ENCODE measurements at places on chromosomes 5 and 9. TPM values are rescaled to one million over a fixed set of nuclear protein-coding genes. Genes with fewer than 3 reads are reported as not detected.

PPP2R2B gene
- total RNA-seq: 13.2 TPM

DNA sequence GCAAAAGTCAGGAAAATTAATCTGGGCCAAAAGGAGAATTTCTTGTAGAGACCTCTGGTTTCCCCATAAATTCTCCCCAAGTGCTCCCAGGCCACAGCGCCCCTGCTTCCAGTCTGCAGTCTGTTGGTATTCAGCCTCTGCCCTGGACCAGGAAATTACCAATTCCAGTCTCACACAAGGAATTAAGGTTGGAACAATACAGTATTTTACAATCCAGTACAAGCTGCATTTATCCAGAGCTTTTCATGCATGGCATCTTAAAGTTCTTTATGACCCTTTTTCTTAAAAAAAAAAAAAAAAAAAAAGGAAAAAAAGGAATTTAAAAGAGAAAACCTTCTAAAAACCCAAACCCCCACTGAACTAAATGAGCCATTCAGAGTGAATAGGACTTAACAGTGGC, 139.6 kb upstream of the RANBP3L start:
- H3K4me1 ChIP-seq: peaks cover 51% of the 10 kb centered on the region
- DNase-seq: no peak
- H3K27me3 ChIP-seq: peaks cover under 1% of the 10 kb centered on the region
- 0 out of 2 replicates have a peak, but pooled peaks cover 2% of the 10 kb centered on the region for H3K36me3 ChIP-seq
- no peak overlapping the region for H3K27ac ChIP-seq

- H3K27me3 ChIP-seq: peaks cover 44% of the 10 kb centered on the region
- DNase-seq: no peak
- no peak overlapping the region for H3K27ac ChIP-seq
- peaks cover 17% of the 10 kb centered on the region for H3K4me1 ChIP-seq
Observed at GRCh38 chr5:154465169-154465568, 12.9 kb downstream of the HAND1 start.

DNA sequence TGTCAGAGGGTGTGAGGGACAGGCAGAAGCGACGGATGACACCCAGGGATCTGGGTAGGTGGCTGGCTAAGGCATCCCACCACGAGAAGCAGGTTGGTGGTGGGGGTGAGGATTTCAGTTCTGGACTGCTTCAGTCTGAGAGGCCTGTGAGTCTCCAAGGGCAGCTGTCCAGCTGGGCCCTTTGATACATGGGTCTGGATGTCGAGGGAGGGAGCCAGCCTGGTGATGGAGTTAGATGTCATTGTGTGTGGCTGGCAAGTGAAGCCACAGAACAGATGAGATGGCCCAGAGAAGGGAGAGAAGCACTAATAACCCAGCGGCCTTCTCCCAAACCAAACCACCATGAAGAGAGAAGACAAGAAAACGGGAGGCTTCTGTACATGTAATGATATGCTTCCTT, 11.1 kb downstream of the MED27 start:
- DNase-seq: no peak
- no peak overlapping the region for H3K4me3 ChIP-seq
- no peaks in the 10 kb centered on the region for H3K36me3 ChIP-seq
- H3K27me3 ChIP-seq: no peaks in the 10 kb centered on the region

DNA sequence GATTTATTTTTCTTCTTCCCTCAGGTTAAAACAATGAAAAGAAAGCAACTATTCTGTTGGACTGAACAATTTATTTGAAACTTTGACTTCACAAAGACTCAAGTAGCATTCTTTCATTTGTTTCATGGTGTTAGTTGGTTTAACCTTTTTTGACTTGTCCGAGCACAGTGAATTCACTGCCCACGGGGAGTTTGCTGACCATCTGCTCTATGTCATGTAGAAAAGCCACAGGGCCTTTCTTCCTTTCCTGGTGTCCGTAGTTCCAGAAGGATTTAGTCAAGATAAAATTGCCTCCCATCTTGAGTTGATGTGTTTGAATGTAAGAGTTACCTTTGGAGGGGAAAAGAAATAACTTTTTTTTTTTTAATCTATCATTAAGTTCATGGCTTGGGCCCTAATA, 55.1 kb upstream of the ZNF608 start:
- no peak for DNase-seq
- no peaks in the 10 kb centered on the region for H3K27me3 ChIP-seq
- H3K27ac ChIP-seq: no peak overlapping the region
- no peaks in the 10 kb centered on the region for H3K36me3 ChIP-seq

- peaks cover 16% of the 10 kb centered on the region for H3K27me3 ChIP-seq
- H3K36me3 ChIP-seq: no peaks in the 10 kb centered on the region
- H3K4me1 ChIP-seq: no peaks in the 10 kb centered on the region
- H3K27ac ChIP-seq: no peak overlapping the region
- DNase-seq: no peak
Observed at GRCh38 chr5:135313405-135313804, 85.6 kb downstream of the MACROH2A1 start.

GABBR2 gene
- 0.92 TPM for total RNA-seq

ASS1 gene
- total RNA-seq: 95.7 TPM

CWC27 gene
- 40.5 TPM for total RNA-seq

ENHO gene
- 27.9 TPM for total RNA-seq

- H3K4me1 ChIP-seq: no peaks in the 10 kb centered on the region
- no peak overlapping the region for H3K4me3 ChIP-seq
- H3K27ac ChIP-seq: no peak overlapping the region
- no peak for DNase-seq
- H3K36me3 ChIP-seq: no peaks in the 10 kb centered on the region
Observed at GRCh38 chr5:135116160-135116561, 82.1 kb upstream of the PITX1 start.

- H3K4me3 ChIP-seq: no peak overlapping the region
- H3K36me3 ChIP-seq: no peaks in the 10 kb centered on the region
- peaks cover 22% of the 10 kb centered on the region for H3K4me1 ChIP-seq
- no peak overlapping the region for H3K27ac ChIP-seq
- DNase-seq: no peak
- no peaks in the 10 kb centered on the region for H3K27me3 ChIP-seq
Observed at GRCh38 chr9:90365666-90366065, 277.0 kb downstream of the DIRAS2 start.

GRCh38 chr5:175162036-175162435, 281.9 kb downstream of the DRD1 start:
- H3K4me1 ChIP-seq: no peaks in the 10 kb centered on the region
- no peaks in the 10 kb centered on the region for H3K27me3 ChIP-seq
- no peak overlapping the region for H3K27ac ChIP-seq

GRCh38 chr5:56164376-56164775, 68.8 kb downstream of the ANKRD55 start:
- H3K4me3 ChIP-seq: no peak overlapping the region
- H3K27me3 ChIP-seq: no peaks in the 10 kb centered on the region
- H3K27ac ChIP-seq: no peak overlapping the region
- no peak for DNase-seq
- H3K4me1 ChIP-seq: peaks cover 23% of the 10 kb centered on the region
- no peaks in the 10 kb centered on the region for H3K36me3 ChIP-seq

DNA sequence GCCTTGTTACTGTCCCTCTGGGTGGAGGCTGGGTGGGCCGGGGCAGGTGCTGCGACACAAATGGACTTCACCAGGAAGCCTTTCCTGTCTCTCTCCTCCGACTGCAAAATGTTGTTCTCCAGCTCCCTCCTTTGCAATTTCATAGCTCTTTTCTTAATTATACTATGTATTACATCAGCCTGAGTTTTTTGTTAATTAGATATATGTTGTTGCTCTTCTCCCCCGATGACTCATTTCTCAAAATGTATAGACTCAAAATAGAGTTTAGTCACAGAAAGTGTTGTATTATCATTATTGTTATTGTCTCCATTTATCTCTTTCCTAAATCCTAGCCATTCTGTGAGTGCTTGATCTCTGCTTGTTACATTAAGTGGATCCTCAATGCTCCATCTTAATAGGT, 122.4 kb upstream of the OSMR start:
- H3K36me3 ChIP-seq: no peaks in the 10 kb centered on the region
- H3K4me3 ChIP-seq: no peak overlapping the region
- no peaks in the 10 kb centered on the region for H3K27me3 ChIP-seq

DNA sequence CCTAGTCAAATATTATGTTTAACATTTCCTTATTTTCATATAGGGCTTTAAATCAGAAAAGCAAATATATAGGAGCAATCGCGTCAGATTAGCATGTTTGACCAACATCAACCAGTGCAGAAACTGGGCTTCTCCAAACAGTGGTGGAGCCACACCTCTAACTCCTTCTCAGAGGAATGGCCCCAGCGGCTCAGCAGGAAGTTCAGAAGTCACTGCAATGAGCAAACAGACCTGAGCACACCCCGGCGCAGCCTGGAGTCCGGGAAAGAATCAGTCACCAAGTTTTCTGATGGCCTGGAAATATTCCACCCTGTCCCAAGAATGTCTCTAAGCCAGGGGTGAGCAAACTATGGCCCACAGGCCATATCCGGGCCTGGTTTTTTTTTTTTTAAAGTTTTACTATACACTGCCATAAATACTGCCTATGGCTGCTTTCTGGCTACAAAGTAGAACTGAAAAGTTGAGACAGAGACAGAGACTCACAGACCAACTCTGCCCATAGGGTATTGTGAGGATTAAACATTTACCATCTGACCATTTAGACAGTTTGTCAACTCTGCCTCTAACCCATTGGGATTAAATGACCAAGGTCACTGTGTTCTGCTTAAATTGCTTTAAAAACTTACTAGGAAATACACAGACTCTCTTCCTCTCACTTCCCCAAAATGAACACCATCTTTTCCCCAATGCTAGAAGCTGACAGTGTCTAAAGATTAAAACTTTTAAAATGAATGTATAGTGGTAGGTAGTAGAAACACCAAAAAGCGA, 5.4 kb downstream of the GOLM1 start:
- H3K27ac ChIP-seq: peak overlapping the region; percentile 28
- H3K4me3 ChIP-seq: no peak overlapping the region
- peaks cover 41% of the 10 kb centered on the region for H3K4me1 ChIP-seq
- peaks cover 7% of the 10 kb centered on the region for H3K27me3 ChIP-seq
- no peak for DNase-seq

SPAAR gene
- total RNA-seq: not detected

- peaks cover 18% of the 10 kb centered on the region for H3K4me1 ChIP-seq
- H3K27ac ChIP-seq: no peak overlapping the region
- peaks cover 26% of the 10 kb centered on the region for H3K36me3 ChIP-seq
- H3K4me3 ChIP-seq: no peak overlapping the region
- no peak for DNase-seq
Observed at GRCh38 chr5:109868737-109869136, 179.0 kb downstream of the MAN2A1 start.

GRCh38 chr5:140175367-140176030, 511 bp downstream of the CYSTM1 start:
- peaks cover 11% of the 10 kb centered on the region for H3K4me1 ChIP-seq
- no peaks in the 10 kb centered on the region for H3K36me3 ChIP-seq
- H3K27me3 ChIP-seq: peaks cover 11% of the 10 kb centered on the region
- DNase-seq: peak; percentile 65

- no peak overlapping the region for H3K27ac ChIP-seq
- H3K4me1 ChIP-seq: peaks cover 35% of the 10 kb centered on the region
- H3K4me3 ChIP-seq: no peak overlapping the region
- DNase-seq: peak; percentile 24
Observed at GRCh38 chr5:122458278-122458872, 146.3 kb downstream of the SNCAIP start.

DNA sequence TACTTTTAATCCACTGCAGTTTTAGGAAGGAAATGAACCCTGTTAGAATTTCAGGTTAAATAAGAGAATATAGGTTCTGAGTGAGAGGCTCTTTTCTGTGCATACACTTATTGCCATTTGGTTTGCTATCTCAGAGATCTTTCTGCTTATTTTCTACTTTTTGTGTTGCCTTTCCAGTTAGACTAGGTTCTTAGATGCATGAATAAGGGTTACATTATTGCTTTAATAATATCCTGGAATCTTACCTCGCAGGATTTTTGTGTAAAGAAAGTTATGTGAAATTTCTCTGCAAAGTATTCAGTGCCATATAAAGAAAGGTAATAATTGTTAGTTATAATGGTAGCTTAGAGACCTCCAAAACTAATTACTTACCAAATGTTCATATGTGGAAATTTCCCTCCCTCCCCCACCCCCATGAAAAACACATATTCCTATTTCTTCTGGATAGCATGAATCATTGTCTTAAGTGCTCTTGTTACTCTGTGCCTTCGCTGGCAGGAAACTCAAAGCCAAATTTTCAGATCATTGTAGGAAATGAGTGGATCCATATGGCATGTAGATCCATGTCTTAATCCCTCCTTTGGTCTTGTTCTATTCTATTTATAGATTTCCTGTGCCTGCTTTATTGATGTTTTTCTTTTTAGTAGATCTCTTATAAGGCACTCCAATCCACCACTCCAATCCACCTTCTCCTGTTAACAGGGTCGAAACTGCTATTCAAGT, 2.7 kb upstream of the APBA1 start:
- DNase-seq: no peak
- H3K36me3 ChIP-seq: no peaks in the 10 kb centered on the region
- H3K27me3 ChIP-seq: peaks cover 29% of the 10 kb centered on the region
- H3K27ac ChIP-seq: no peak overlapping the region
- H3K4me3 ChIP-seq: no peak overlapping the region
- peaks cover 11% of the 10 kb centered on the region for H3K4me1 ChIP-seq

OMD gene
- not detected for total RNA-seq

ADGRD2 gene
- total RNA-seq: 1.6 TPM

DNA sequence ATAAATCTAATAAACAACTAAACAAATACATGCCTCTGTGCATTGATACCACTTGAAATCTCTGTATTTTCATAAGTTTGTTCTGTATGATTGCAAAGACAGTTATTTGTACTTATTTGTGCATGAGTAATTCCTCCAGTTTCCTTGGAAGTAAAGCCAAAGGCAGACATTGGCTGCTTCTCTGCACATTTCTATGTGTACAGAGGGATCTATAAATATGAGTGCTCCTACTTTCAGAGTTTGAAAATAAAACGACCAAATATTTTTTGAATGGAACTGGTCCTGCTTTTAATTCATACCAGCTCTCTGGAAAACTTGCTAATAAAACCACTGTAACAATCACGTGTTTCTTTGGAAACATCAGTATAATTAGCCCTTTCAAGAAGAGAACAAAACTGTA, 306.5 kb downstream of the MAN2A1 start:
- no peaks in the 10 kb centered on the region for H3K36me3 ChIP-seq
- H3K4me3 ChIP-seq: no peak overlapping the region
- no peak for DNase-seq

GRCh38 chr5:107619781-107620180, 51.0 kb downstream of the EFNA5 start:
- no peak for DNase-seq
- peaks cover 45% of the 10 kb centered on the region for H3K4me1 ChIP-seq
- H3K4me3 ChIP-seq: no peak overlapping the region
- H3K27ac ChIP-seq: peak overlapping the region; percentile 64

GRM6 gene
- 0.05 TPM for total RNA-seq

DNA sequence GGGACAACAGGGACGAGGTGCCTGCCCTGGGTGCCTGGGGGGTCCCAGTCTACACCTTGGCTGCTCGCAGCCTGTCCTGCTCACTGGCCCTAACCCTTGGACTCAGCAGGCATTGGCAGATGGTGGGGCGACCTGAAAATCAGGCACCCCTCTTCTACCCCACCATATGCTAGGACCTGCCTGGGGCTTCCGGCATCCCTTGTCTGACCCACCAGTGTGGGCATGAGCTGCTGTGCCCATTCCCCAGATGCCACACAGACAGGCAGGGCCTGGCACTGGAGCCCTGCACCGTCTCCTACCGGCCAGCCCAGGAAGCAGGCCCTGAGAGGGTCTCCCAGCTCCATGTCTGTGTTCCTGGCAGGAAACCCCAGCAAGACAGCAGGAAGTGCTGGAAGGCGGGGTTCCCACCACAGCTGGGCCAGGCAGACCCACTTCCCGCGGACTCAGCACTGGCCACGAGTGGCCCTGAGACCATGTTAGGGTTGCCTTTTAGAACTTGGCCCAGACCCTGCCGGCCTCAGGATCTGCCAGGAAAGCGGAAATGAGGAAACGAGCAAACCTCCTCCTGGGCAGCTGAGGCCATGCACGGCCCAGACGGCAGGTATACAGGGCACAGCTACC, 3.1 kb downstream of the NINJ1 start:
- DNase-seq: no peak
- no peak overlapping the region for H3K27ac ChIP-seq

ALG2 gene
- 24.0 TPM for total RNA-seq

Data from WTC11 (cell line).